SJCRH30 (cell line): ENCODE measurements at places on chromosomes 7 and 10. TPM values are rescaled to one million over a fixed set of nuclear protein-coding genes. Genes with fewer than 3 reads are reported as not detected.

GRCh38 chr10:96765406-96766240 is 45.3 kb upstream of the PIK3AP1 start:
- peak; percentile 49 for DNase-seq

GRCh38 chr10:127648885-127649284 is 88.1 kb upstream of the FOXI2 start:
- no peak for DNase-seq

DNA sequence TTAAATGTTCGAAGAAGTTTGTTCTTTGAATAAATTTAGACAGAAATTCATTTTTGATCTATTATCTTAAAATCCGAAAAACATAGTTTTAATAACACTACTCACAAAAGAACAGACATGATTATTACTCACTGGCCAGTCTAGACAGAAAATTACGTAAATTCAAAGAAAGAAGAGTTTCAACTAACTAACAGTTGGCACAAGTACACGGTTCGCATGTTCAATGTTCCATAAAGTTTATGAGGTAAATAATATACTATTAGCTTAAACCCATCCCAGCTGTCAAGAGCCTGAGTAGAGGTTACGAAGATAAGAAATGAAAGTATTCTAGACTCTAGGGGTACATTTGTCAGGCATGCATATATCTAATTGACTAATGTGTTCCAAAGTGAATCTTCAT is 151.8 kb upstream of the ASAH2 start:
- no peak for DNase-seq

GRCh38 chr7:30743371-30744074 is 8.4 kb upstream of the INMT start:
- peak; percentile 38 for DNase-seq

Gene FAM25G
- 0.63 TPM in 1 of 2 replicates, not detected in the other for total RNA-seq

Gene LIPF
- not detected in 2 replicates for total RNA-seq

Gene HECW1
- not detected in 2 replicates for total RNA-seq

Gene EVX1
- not detected in 2 replicates for total RNA-seq

Gene FAM241B
- total RNA-seq, result 0.86 and 1.2 TPM in 2 replicates
